ENCODE measurements at places on chromosomes 11 and 22.

- no peak for DNase-seq
Measured at GRCh38 chr11:20213790-20214189, 53.5 kb upstream of the DBX1 start.

DNA sequence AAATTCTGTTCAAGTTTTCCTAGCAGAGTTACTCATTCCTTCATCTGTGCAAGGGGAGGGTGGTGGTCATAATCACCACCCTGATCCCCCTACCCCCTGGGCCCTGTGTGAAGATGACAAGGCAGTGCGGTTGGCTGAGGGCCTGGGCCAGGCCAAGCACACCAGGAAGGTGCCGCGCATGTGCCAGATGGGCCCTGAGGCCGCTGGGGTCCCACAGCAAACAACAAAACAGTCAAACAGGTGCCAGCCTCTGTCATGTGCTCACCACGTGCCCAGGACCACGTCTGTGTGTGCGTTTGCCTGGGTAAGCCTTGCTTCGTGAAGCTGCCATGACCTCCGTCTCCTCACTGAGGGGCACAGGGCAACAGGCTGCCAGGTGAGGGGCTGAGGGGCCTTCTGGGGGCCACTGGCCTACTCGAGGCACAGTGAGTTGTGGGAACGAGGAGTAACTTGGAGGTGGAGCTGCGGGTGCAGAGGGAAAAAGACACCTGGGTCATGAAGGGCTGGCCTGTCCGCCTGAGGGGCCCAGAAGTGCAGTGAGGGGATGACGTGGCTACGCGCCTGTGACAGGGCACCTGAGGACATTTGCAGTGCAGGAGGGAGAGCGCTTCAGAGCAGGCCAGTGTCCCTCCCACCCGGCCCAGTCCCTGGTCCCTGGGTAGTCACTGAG is 25.8 kb downstream of the RSPH14 start:
- DNase-seq: no peak

GRCh38 chr11:95699631-95700470 is 89.7 kb downstream of the FAM76B start:
- DNase-seq: no peak

GRCh38 chr11:22473586-22473985 is 135.4 kb downstream of the SLC17A6 start:
- DNase-seq: no peak

GRCh38 chr11:70763606-70764005 is 365.3 kb downstream of the CTTN start:
- no peak for DNase-seq

GRCh38 chr11:95426823-95427462 is 195.9 kb upstream of the SESN3 start:
- no peak for DNase-seq

- DNase-seq: no peak
Measured at GRCh38 chr11:8756201-8756600, 73.6 kb downstream of the RPL27A start.

DNA sequence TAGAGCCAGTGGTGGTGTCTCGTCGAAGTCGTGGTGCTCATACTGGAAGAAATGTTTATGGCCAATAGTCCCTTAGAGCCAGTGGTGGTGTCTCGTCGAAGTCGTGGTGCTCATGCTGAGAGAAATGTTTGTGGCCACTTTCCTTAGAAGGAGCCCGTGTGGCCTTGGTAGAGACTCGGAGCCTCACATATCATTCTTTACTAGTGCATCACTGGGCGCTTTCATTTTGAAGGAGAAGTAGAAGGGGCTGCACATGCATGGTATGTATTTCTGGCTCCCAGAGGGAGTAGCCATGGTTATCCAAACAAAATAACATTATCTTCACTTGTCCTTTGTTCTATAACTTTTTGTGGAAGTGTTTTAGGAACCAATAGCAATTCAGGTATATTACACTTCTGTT is 69.5 kb downstream of the JAM3 start:
- DNase-seq: no peak

GRCh38 chr11:14070896-14071295 is 108.4 kb downstream of the SPON1 start:
- DNase-seq: no peak

GRCh38 chr11:72000202-72000867 is 1.6 kb downstream of the IL18BP start:
- DNase-seq: no peak

DNA sequence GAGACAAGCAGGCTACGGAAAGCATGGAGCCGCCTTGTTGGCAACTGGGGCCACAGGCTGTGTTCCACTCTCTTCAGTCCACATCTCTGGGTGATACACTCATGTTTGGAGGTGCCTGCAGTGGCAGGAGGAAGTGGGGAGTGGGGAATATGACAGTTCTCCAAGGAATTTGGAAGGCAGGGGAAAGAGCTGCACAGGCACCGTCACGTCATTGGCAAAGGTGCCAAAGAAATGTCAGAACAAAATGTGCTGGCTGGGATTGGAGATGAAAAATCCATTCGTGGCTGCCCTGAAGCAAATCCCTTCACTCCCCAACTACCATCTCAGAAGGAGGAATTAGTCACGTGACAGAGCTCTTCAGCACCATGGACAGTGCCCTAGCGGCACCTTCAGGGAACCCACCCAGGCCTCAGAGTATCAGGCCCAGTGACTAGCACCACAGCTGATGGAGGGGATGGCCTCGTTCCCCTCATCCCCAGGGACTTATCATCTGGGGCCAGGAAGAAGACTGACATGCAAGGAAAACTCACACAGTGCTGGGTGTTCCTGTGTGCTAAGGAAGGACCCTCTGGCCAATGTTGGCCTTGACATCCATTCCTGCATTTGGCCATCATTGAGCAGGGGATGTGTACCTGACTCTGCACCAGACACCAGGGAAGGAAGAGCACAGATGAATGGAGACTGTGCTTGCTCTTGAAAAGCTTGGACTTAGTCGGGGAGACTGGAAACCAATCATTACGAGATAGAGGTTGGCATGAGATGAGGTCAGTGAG is 48.5 kb upstream of the PRDM11 start:
- no peak for DNase-seq

GRCh38 chr11:128804481-128804880 is 62.6 kb downstream of the KCNJ1 start:
- no peak for DNase-seq

- no peak for DNase-seq
Measured at GRCh38 chr11:94602430-94603372, 35.5 kb downstream of the PIWIL4 start.

- no peak for DNase-seq
Measured at GRCh38 chr22:44003405-44004103, 20.5 kb upstream of the PARVB start.

- no peak for DNase-seq
Measured at GRCh38 chr11:62104816-62105653, 18.8 kb upstream of the INCENP start.

DNA sequence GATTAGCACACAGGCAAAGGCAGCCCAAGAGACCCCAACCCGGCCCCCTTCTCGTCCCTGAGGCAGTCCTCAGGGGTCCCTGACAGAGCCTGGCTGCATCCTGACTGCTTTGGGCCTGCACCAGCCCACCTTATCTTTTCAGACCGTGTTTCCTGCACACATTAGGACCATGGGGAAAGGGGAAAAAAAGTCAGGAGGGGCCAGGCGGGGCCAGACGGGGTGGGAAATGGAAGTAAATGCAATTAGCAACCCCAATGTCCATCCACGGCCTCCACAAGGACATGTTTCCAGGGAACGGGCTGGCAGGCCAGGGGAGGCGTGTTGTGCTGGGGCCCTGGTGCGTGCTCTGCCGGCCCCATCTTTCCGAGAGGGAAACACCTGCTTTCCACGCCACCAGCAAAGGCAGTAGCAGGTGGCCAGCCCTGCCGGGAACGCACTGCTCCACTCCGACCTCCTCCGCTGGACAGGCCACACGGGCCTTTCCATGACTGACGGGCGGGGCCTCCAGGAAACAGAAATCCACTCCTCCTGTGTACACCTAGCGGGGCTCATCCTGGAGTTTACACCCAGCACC is 7.4 kb downstream of the EHD1 start:
- DNase-seq: no peak

GRCh38 chr22:46149512-46150033 is 753 bp upstream of the PPARA start:
- peak; percentile 28 for DNase-seq

DNA sequence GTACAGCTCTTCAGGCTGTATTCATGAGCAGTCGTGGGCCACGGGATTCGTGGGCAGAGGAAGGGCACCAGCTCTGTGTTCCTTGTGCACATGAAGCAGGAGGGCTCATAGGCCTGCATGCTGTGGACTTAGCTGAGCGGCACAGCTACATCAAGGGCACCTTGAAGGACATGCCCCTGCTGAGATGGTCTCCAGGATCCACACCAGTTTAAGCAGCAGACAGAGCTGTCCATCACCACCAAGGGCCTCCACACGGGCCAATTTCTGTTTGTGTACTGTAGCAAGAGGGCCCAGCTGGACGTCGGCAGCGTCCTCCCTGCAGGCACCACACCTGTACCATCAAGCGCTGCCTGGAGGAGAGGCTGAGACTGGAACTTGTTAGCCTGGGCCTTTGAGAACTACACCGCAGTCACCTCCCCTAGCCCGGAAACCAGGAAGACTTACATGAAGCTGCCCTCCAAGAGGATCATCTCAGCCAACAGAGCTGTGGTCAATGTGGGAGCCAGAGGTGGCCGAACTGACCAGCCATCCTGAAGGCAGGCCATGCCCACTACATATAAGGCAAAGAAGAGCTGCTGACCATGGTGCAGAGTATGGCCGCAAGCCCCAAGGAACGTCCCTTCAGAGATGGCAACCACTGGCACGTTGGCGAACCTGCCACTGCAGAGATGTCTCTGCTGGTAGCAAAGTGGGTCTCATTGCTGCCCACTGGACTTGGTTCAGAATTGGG is 32.7 kb upstream of the GNB1L start:
- DNase-seq: no peak

GRCh38 chr11:57424792-57425564 is 1.9 kb downstream of the SLC43A3 start:
- peak; percentile 32 for DNase-seq

DNA sequence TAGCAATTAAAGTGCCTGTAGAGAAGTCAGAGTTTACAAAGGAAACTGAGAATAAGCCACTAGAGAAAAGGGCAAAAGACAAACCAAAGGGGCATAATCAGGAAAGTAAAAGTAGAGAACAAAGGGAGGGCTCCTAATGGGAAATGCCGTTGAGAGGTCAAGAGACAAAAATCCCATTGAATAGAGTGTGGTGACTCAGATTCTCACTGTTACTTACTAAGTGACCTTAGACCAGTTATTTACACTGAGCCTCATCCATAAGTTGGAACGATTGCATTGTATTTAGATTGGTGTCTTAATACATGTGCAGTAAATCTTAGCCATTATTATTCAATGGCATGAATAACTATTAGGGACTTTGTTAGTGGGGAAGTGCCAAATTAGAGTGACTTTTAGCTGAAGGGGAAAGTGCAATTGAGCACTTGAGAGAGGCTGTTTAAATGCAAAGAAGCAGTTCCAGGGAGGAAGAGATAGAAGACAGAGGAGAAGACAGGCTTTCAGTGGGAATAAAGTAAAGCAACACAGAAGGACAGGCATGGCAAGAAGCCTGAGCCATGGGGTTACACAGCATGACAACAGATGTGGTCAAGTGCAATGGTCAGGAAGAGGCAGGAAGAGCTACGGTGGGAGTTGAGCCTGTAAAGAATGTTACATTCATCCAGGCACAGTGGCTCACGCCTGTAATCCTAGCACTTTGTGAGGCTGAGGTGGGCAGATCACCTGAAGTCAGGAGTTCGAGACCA is 82.6 kb downstream of the UBASH3B start:
- no peak for DNase-seq

DNA sequence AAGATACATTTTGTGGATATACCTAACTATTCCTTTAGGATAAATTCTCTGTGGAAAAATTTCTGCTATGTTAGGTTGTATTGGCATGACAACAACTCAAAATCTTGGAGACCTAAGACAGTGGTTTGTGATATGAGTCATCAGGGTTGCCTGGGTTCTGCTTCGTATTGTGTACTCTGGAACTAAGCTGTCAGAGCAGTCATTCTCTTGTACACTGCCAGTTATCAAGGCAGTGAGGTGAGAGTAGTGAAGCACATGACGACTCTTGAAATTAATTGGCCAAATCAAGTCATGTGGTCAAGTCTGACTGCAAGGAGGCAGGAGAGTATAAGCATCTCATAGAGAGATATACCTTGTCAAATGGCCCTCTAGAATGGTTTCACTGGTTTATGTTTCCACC is 104.4 kb downstream of the FANCF start:
- DNase-seq: no peak

- no peak for DNase-seq
Measured at GRCh38 chr11:118102721-118103261, 16.0 kb upstream of the SMIM35 start.

- DNase-seq: no peak
Measured at GRCh38 chr22:16847271-16847670, 22.1 kb upstream of the XKR3 start.

GRCh38 chr11:19963697-19964387 is 196.4 kb downstream of the DBX1 start:
- DNase-seq: no peak

- no peak for DNase-seq
Measured at GRCh38 chr11:7655253-7656217, 17.8 kb downstream of the CYB5R2 start.

DNA sequence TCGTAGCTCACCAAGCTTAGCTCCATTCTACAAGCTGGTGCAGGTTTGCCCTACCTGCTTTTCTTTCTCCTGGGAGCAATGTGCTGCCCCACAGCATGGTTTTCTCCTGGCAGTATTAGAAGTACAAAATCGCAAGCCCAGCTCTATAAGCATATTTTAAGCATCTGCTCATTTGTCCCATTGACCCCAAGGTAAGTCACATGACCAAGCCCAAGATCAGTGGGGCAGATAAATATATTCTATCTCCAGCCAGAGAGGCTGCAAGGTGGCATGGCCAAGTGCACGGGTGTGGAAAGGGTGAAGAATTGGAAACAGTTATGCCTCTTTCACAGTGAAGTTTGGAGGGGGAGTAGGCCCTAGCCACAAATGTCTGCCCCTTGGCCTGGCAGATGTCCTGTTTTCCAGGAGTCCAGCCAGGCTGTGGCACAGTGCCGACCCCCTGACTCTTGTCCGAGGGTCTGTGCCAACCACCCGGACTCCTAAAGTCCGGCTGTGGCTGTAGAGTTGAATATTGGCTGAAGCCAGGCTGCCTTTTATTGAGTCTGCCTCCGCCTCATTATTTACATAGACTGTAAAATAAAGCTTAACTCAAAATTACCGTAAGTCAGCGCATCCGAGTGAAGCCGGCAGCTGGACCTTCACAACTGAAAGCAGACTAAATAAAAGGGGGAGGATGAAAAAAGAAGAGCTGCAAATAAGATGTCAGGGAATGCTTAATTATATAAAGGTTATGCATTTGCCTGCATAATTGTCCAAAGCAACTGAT is 165.7 kb downstream of the COMMD9 start:
- DNase-seq: no peak

GRCh38 chr11:43925932-43926505 is 16.4 kb upstream of the C11orf96 start:
- no peak for DNase-seq

GRCh38 chr22:27839057-27839660 is 37.6 kb upstream of the MN1 start:
- no peak for DNase-seq

DNA sequence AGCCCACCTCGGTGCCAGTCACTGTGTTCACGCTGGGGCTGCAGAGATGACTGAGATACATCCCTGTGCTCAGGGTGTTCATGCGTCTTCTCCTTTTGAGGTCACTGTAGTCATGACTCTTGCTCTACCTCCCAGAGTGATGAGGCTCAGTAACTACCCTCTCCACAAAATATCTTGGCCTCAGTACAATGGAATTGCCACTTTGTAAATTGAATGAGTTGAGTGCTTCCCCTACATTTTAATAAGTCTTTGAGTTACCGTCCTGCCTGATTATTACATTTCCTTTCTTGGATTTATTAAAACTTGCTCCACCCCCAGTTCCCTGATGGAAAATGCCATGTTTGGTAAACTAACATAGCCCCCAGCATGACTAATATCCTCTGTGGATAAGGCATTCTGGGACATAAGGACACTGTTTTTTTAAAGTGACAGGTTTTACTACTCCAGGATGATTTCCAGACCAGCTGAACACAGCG is 15.9 kb downstream of the PRSS23 start:
- no peak for DNase-seq
